ENCODE measurements at places on chromosomes 12 and 14.

DNA sequence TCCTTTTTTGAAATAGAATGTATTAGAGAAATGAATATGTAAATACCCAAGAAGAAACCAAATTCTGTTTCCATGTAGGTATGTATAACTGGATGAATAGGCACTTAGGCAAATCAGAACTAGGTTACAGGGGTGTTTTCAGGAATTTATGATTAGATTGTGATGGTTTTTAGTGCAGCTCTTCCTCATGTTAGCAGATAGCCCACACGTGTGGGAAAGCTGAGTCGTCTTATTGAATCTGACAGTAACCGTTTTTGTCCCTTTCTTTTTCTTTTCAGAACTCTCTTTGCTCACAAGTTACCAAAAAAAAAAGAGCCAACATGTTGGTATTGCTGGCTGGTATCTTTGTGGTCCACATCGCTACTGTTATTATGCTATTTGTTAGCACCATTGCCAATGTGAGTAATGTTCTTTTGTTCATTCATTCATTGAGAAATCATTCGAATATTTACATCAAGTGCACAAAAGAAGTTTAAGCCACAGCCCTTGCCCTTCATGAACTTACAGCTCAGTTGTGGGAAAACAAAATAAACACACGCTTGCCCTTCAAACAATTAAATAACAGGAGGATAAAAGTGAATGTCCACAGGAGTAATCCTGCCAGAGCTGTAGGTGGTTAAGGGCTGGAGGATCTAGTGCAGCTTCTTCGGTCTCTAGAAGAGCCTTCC, 14.8 kb downstream of the EMP1 start:
- DNase-seq: no peak

GRCh38 chr14:23605931-23606585, 27.5 kb upstream of the JPH4 start:
- DNase-seq: no peak

GRCh38 chr12:132099739-132100138, 44.4 kb downstream of the DDX51 start:
- DNase-seq: no peak

DNA sequence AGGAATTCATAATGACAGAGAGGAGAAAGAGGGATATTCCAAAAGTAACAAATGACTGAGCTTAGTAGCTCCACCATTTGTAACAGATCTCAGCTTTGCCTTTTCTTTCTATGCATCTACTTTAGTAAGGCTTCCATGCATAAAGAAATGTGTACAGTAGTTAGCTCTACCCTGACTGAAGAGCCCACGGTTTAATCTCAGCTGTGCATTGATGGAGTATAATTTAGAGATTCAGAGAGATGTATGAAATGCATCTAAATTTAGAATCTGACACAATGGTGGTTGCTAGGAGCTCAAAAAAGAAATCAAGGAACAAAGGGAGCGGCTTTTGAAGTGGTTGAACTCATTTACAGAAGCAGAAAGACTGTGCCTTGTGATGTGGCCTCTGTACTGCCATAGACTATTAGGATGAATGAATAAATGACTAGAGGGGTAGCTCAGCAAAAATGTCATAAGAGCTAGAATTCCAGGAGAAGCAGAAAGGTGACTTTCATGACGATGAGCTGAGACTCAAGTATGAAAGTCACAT, 838.6 kb downstream of the RPS29 start:
- DNase-seq: no peak

DNA sequence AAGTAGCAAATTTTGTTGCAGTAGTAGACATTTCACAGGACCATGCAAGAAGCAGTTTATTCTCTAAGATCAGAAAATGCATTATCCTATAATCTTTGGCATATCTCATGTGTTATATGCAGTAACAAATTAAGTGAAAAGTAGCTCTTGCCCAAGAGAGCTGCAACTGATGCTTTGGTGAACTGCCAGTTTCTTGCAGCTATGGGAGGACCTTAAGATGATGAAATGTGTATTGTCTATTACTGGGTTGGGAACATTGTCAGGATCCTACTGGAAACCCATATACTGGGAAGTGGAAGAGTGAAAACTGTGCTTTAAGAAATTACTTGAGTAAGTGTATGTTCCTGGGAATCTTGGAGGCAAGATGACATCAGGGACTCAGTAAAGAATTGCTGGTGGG, 238.8 kb downstream of the DACT1 start:
- no peak for DNase-seq

- DNase-seq: no peak
These were observed 205.6 kb downstream of the BCL11B start for GRCh38 chr14:99066378-99066777.

DNA sequence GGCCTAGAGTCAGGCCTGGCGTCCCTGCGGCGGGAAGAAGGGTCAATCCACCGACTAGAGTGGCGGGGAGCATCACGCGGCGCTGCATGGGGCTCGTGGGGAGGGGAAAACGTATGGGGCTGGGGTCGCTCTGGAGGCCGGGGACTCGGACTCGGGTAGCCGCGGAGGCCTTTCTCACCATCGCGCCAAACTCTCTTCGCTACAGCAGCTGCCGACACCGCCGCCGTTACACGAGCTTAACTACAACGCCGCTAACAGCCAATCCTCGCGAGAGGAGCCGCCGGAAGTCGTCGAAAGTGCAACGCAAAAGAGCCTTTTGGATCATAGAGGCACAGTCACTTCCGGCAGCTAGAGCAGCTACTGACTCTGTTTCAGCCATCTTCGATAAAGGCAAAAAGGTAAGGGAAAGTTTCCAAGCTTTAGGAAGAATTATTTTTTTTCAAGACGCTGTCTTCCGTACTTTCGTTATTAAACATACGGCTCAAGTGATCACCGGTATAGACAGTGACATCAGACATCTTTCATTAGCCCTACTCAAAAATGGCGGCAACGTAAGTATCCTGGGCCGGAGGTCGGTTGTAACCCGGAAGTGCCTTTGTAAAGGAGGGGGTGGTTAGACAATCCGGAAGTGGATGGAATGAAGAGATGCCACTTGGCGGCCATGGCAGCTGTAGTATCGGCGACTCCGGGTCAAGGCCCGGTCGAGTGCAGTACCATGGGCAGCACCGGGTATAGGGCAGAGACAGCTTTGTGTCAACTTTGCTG, at the start of the genes ERH and SLC39A9:
TSS of gene ERH (minus strand) at position 247 of the 765 bp plus-strand sequence. CDS start at position 181, 66 bp downstream.
TSS of gene SLC39A9 (plus strand) at position 640 of the 765 bp plus-strand sequence. CDS start 678 bp downstream, outside the sequence.
- DNase-seq: peak; percentile 94

DNA sequence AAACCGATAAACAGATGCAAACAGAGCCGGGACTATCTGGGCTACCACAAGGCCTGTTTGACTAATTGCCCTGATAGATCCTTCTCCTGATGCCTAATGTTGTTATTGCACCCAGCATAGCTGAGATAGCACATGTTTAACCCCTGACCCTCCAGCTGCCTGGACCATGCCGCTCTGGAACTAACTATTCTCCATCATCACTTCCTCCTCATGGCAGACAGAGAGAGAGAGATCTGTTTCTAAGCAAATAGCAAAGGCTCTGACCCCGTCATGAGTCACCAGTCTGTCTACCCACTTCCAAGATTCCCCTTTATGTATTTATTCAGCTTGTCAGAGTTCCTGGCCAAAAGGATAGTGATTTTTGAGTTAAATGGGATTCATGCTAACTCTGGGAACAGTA, 58.2 kb upstream of the FLRT2 start:
- no peak for DNase-seq

Measured in WERI-Rb-1 (cell line).